HuH-7.5 (cell line): ENCODE measurements at places on chromosomes 12 and 14.

- DNase-seq: peak; percentile 22
These were observed 166.1 kb downstream of the ADCK1 start for GRCh38 chr14:77965919-77966435.

- no peak for DNase-seq
These were observed 165.3 kb upstream of the PKP2 start for GRCh38 chr12:33061844-33062243.

DNA sequence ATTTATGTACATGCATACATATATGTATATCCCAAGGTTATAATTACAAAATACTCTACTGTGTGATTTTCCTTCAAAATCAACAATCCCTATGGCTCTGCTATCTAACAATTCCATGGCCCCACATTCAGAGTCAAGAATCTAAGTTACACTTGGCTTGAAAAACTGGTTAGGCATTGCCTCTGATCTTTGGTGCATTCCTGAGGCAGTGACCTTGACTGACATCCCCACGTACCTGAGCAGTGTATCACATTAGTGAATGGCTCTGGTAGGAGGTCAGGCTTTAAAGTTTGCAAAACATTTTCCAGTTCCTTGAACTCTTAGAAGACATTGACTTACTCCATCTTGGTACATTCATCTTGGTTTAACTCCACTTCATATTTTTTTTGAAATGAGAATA lies 8.5 kb upstream of the STON2 start:
- no peak for DNase-seq

GRCh38 chr12:15782667-15783066 lies 6.5 kb downstream of the EPS8 start:
- no peak for DNase-seq

DNA sequence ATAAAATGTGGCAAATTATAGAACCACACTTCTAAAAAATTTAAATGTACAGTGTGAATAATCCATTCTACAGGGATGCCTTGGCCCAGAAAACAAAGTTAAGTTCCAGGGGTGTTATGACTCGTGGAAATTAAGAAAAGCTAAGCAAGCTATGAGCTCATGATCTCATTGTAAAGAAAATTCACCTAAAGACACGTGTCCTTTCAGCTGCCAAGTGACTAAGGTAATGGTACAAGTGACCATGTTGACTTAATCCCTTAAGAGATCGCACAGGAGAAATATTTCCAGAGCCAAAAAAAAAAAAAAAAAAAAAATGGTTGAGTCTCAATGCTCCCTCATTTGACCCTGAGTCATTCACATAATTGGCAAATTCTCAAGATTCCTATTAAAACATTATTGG lies 51.4 kb upstream of the ANO2 start:
- DNase-seq: no peak

- no peak for DNase-seq
These were observed 15.1 kb downstream of the XRCC3 start for GRCh38 chr14:103699901-103700752.

DNA sequence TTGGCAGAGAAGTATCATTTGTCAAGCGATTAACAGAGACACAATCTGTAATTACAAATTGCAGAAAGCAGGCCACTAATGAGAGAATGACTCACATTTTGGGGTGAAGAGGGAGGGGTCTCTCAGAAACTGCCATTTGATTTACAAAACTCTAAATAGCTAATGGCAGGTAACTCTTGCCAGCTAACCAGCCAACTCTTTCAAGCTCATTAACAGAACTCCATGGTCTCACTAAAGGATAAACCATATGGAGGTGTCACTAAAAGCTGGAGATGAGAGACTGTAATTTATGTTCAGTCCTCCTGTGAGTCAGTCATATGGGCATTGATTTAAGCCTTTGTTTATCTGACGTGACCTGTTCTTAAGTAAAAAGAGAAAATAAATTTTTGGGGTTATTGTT lies 336.4 kb downstream of the FOXG1 start:
- DNase-seq: no peak

DNA sequence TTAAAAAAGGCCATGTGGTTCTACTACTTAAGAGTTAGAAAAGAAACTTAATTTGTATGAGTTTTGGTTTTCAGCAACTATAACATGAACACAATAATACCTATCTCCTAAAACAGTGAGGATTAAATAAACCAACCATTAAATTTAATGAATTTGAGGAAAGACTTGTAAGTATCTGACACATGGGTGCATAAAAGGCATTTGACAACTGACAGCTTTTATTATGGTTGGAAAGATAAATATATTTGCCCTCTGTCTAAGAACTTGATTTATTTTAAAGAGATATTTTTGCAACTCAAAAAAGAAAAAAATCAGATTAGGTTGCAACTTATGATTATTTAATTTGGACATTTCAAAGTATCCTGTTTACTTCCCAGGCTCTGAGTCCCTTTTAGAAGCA lies 217.9 kb upstream of the EEA1 start:
- DNase-seq: no peak
